Stimulated activated CD4-positive, alpha-beta T cell treated with anti-CD3 and anti-CD28 coated beads, Interleukin-15, amount 100 ng/mL, for 1 hour (primary cell): ENCODE measurements at places on chromosomes 7 and 10.

DNA sequence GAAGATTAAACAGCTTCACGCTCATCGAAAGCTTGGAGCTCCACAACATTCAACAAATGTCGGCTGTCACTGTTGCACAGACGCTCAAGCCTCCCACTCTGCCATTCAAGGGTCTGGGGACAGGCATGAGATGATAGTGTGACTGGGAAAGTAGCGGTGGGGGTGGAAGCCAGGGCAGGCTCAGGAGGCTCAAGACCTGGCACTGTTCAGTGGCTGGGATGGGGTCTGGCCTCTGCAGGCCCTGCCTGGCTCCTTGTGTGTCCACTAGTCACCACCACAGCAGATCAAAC is 13.5 kb upstream of the GTPBP4 start:
- no peak for DNase-seq

DNA sequence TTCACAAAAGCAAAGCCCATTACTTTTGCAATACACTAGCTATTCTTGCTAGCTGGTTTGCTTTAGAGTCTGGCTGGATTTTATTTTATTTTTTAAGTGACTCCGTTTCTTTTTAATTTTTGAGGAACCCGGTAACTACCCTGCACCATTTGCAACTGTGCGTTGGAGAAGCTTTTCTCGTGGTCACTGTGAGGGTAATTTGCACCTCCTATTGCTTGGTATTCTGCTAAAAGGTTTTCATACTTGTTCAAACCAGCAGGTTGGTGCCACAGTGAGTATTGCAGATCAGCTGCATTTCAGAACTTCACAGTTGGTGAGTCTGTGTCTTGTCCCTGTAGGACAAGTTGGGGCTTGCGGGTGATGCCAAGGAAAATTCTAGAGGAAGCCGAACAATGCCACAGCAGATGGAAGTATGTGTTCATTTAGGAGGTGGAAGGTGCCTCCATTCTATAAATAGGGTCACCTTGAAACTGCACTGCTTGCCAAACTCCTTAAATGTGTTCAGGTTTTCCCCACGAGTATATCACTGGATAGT is 3.9 kb upstream of the NMT2 start:
- DNase-seq: no peak

GRCh38 chr7:45574669-45575500 is 717 bp downstream of the ADCY1 start:
- DNase-seq: no peak

GRCh38 chr7:138226001-138226476 is 149.8 kb downstream of the AKR1D1 start:
- DNase-seq: no peak

GRCh38 chr10:79463578-79464496 is 18.4 kb upstream of the ZCCHC24 start:
- no peak for DNase-seq

GRCh38 chr10:133462512-133463305 is 9.0 kb downstream of the SCART1 start:
- no peak for DNase-seq
